Calu3 (cell line): ENCODE measurements at places on chromosomes 13 and 19. TPM values are rescaled to one million over a fixed set of nuclear protein-coding genes. Genes with fewer than 3 reads are reported as not detected.

PRKCSH gene
- total RNA-seq: 298 and 318 TPM in 2 replicates

GRCh38 chr13:23268441-23268840 lies 87.7 kb downstream of the SGCG start:
- H3K27ac ChIP-seq: no peak overlapping the region
- no peak overlapping the region for H3K4me3 ChIP-seq
- H3K27me3 ChIP-seq: peaks cover 13% of the 10 kb centered on the region
- no peak for DNase-seq

ZIC2 gene
- total RNA-seq: 3.5 and 3.6 TPM in 2 replicates

DNA sequence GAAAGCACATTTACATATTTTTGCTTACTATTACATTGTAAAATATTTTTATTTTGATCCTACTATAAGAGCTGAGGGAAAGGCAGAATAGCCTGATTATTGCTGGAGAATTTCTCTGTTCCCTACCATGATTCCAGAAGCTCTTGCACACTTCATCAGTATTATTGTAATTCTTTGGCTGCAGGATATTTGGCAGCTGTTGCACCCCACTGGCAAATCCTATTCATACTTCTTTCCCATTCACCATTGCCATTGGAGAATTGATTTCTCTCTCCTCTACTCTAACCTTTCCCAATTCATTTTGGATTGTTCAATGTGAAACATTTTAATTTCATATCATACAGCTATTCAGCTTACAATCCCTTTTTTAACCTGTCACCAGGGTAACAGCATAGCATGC lies 238.0 kb downstream of the GGACT start:
- no peaks in the 10 kb centered on the region for H3K27me3 ChIP-seq
- H3K36me3 ChIP-seq: no peaks in the 10 kb centered on the region
- DNase-seq: no peak
- no peak overlapping the region for H3K27ac ChIP-seq

DNA sequence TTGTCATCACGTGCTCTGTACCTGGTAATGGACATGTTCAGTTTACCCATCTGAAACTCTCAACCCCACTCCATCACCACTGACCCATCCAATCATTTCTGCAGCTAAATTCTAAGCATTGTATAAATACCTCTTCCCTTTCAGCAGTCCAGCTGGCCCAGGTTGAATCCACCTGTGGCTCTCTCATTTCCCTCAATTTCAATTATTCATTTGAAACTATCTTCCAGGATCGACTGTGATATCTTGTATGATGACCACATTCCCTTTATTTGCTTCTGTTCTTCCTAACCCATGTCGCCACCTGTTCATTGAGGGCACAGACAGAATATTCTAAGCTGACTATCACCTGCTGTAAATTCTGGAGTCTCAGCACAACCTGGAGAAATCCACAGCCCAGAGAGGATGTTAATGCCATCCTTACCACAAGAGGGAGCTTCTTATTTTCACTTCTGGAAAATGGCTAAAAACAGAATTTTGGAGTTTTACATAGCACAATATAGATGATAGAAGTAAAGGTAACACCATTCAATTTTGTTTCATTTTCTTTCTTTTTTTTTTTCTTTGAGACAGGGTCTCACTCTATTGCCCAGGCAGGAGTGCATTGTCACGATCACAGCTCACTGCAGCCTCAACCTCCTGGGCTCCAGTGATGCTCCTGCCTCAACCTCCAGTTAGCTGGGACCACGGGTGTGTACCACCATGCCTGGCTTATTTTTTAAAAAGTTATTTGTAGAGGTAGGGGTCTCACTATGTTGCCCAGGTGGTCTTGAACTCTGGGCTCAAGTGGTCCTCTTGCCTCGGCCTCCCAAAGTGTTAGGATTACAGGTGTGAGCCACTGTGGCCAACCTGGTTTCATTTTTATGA lies 38.6 kb downstream of the ZNF823 start:
- peaks cover 7% of the 10 kb centered on the region for H3K4me1 ChIP-seq
- peak; percentile 8 for DNase-seq
- peaks cover 1% of the 10 kb centered on the region for H3K36me3 ChIP-seq
- H3K4me3 ChIP-seq: no peak overlapping the region

GRCh38 chr13:50543782-50544181 lies 299.7 kb downstream of the DLEU7 start:
- no peaks in the 10 kb centered on the region for H3K27me3 ChIP-seq
- H3K27ac ChIP-seq: no peak overlapping the region
- H3K36me3 ChIP-seq: no peaks in the 10 kb centered on the region
- no peaks in the 10 kb centered on the region for H3K4me1 ChIP-seq
- no peak overlapping the region for H3K4me3 ChIP-seq
- DNase-seq: no peak

PEPD gene
- total RNA-seq: 55.1 and 65.5 TPM in 2 replicates

IZUMO4 gene
- 2.7 and 2.8 TPM in 2 replicates for total RNA-seq

DNA sequence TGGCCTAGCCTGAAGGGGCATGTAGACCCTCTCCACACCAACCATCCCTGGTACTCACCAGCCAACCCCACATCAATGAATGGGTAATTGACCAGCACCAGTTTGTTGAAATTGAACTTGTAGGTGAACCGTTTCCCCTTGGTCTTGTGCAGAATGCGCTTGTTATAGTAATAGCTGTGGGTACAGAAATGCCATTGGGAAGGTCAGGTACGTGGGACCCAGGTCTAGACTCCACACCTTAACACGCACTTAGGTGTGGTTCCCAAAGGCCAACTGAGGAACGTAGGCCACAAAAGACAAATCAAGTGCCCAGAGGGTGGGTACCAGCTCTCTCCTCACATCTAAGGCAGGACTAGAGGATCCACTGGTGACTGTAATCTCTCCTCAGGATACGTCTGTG lies 5.2 kb downstream of the ERF start:
- peaks cover 39% of the 10 kb centered on the region for H3K4me1 ChIP-seq
- no peak overlapping the region for H3K4me3 ChIP-seq
- H3K27ac ChIP-seq: no peak overlapping the region
- DNase-seq: no peak

DNA sequence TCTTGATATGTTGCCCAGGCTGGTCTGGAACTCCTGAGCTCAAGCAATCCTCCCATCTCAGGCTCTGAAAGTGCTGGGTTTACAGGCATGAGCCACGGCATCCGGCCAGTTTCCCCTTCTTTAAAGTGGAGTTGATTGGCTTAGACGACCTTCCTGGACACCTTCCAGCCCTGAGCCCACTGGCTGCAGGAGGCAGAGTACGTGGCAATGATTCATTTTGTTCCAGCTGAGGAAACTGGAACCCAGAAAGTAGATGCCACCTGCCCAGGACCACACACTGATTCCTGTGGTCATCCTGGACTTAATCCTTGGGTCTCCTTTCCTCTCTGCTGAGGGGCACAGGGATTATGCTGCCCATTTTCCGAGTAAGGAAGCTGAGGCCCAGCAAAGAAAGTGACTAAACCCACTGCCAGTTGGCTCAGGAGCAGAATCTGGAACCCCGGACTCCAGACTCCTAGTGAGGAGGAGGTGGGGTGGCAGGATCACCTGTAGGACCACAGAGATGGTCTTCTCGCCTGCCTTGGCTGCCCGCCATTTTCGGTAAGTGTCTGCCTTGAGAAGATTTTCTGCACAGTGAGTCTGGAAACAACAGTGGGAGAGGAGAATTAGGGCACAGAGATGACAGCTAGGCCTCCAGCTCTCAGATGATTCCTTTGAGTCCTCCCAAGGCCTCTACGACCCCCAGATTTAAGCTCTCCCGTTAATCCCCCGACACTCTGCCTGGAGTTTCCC lies 737 bp downstream of the XRCC1 start:
- DNase-seq: no peak
- H3K27me3 ChIP-seq: peaks cover 14% of the 10 kb centered on the region
- peaks cover 17% of the 10 kb centered on the region for H3K36me3 ChIP-seq
- peak overlapping the region; percentile 95 for H3K27ac ChIP-seq
- H3K4me1 ChIP-seq: no peaks in the 10 kb centered on the region
- peak overlapping the region; percentile 98 for H3K4me3 ChIP-seq

GRCh38 chr19:50378169-50378862 lies 2.1 kb downstream of the NR1H2 start:
- peaks cover 54% of the 10 kb centered on the region for H3K36me3 ChIP-seq
- no peak for DNase-seq
- peak overlapping the region; percentile 99 for H3K27ac ChIP-seq
- H3K4me3 ChIP-seq: peak overlapping the region; percentile 93
- H3K4me1 ChIP-seq: peaks cover 19% of the 10 kb centered on the region

- no peaks in the 10 kb centered on the region for H3K27me3 ChIP-seq
- no peak overlapping the region for H3K27ac ChIP-seq
- H3K36me3 ChIP-seq: no peaks in the 10 kb centered on the region
- no peak for DNase-seq
- no peak overlapping the region for H3K4me3 ChIP-seq
Observed at GRCh38 chr13:26406791-26407190, 150.7 kb upstream of the WASF3 start.

- peak overlapping the region; percentile 67 for H3K27ac ChIP-seq
- H3K4me1 ChIP-seq: no peaks in the 10 kb centered on the region
- H3K27me3 ChIP-seq: no peaks in the 10 kb centered on the region
- H3K4me3 ChIP-seq: no peak overlapping the region
- DNase-seq: peak; percentile 62
- H3K36me3 ChIP-seq: peaks cover 14% of the 10 kb centered on the region
Observed at GRCh38 chr13:110874508-110874960, 40.3 kb downstream of the ANKRD10 start.

PROZ gene
- total RNA-seq: not detected in 2 replicates

SULT2B1 gene
- 0.64 TPM in 1 of 2 replicates, not detected in the other for total RNA-seq

DNA sequence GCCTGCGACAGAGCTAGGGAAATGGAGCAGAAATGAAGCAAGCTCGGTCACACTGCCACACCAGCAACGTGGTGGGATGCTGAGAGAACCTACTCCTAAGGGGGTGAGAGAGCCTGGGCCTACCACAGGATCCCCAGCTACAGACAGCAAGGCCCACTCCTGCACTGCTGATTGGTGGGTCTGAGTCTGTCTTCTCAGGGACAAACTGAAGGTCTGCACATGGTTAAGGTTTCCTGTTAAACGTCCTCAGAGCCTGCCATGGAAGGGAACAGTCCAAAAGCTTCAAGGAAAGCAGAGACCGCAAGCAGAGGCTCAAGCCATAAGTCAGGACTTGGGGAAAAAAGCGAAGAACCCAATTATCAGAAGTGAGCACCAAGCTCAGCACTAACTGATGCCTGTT lies 53.5 kb upstream of the MED4 start:
- DNase-seq: no peak
- H3K4me3 ChIP-seq: no peak overlapping the region
- peaks cover 21% of the 10 kb centered on the region for H3K4me1 ChIP-seq
- no peak overlapping the region for H3K27ac ChIP-seq
- H3K36me3 ChIP-seq: no peaks in the 10 kb centered on the region

GRCh38 chr13:74077375-74077774 lies 56.8 kb downstream of the KLF12 start:
- H3K27me3 ChIP-seq: no peaks in the 10 kb centered on the region
- H3K27ac ChIP-seq: no peak overlapping the region
- H3K4me3 ChIP-seq: no peak overlapping the region
- H3K36me3 ChIP-seq: no peaks in the 10 kb centered on the region

DNA sequence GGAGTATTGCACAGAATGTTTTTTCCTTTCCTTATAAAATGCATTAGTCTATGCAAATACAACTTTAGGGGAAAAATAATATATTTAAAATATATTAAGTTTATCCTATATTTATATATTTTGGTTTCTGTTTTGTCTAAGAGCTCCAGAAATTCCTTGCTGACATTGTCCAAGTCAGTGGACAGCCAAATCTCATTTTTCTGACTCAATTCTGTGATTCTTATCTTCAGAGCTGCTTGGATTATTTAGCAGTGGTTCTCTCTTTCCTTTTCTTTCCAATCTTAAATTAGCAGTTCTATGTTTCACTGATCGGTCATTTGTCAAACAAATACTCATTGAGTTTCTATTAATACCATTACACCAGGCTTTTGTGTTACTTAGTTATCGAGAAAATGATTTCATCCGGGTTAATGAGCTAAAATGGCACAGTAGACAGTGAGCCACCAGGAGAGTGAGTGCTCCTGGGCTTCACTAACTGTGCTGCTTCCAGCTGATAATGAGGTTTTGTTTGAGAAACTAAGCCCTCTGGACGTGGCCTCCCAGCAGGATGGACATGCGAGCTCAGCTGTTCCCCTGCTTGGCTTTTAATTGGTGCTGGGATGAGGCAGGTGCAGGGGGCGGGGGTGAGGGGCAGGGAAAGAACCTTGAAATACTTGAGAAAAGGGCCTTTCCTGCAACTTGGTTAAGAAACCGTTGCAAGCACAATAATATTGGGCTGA lies 44.0 kb downstream of the ATP11A start:
- no peak overlapping the region for H3K27ac ChIP-seq
- H3K4me3 ChIP-seq: no peak overlapping the region
- no peaks in the 10 kb centered on the region for H3K27me3 ChIP-seq
- H3K36me3 ChIP-seq: no peaks in the 10 kb centered on the region
